ENCODE measurements at places on chromosomes 16 and 17.

GRCh38 chr17:9941305-9941704 lies 36.2 kb upstream of the RCVRN start:
- no peak for DNase-seq

GRCh38 chr16:78306361-78306760 lies 206.9 kb downstream of the WWOX start:
- no peak for DNase-seq

- DNase-seq = no peak
These were observed 92.6 kb upstream of the CBX4 start for GRCh38 chr17:79931817-79932309.

GRCh38 chr17:48960834-48961515 lies 7.4 kb downstream of the GIP start:
- DNase-seq = no peak

DNA sequence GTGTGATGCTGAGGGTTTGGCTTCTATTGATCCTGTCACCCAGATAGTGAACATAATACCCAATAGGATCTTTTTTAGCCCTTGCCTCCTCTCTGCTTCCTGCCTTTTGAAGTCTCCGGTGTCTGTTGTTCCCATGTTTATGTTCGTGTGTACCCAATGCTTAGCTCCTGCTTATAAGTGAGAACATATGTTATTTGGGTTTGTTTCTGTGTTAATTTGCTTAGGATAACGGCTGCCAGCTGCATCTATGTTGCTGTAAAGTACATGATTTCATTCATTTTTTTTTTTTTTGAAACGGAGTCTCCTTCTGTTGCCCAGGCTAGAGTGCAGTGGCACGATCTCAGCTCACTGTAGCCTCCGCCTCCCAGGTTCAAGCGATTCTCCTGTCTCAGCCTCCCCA lies 23.0 kb downstream of the DUS2 start:
- no peak for DNase-seq

GRCh38 chr16:52546291-52547003 lies 496 bp downstream of the TOX3 start:
- no peak for DNase-seq

- no peak for DNase-seq
These were observed 69.9 kb upstream of the MSI2 start for GRCh38 chr17:57186226-57187019.

DNA sequence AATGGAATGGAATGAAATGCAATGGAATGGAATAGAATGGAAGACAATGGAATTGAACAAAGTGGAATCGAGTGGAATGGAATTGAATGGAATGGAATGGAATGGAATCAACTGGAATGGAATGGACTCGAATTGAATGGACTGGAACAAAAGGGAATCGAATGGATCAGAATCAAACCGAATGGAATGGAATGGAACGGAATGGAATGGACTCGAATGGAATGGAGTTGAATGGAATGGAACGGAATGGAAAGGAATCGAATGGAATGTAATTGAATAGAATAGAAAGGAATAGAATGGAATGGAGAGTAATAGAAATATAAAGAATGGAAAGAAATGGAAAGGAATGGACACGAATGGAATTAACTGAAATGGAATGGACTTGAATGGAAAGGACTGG lies 475.2 kb upstream of the WSB1 start:
- no peak for DNase-seq

- DNase-seq = no peak
These were observed 590.3 kb upstream of the GOT2 start for GRCh38 chr16:59324462-59324861.
